Right cardiac atrium (tissue), 5 donors: ENCODE measurements at places on chromosomes 7 and 10. TPM values are rescaled to one million over a fixed set of nuclear protein-coding genes. Genes with fewer than 3 reads are reported as not detected.

GRCh38 chr7:96097835-96098234, 224.1 kb downstream of the SLC25A13 start:
- no peak for DNase-seq

- DNase-seq: peak; percentile 65
These were observed 68.4 kb downstream of the CDHR3 start for GRCh38 chr7:106031300-106032035.

GRCh38 chr10:52486840-52487611, 172.9 kb downstream of the DKK1 start:
- no peak for DNase-seq

GRCh38 chr10:80596391-80597257, 58.9 kb downstream of the SH2D4B start:
- DNase-seq: no peak

DNA sequence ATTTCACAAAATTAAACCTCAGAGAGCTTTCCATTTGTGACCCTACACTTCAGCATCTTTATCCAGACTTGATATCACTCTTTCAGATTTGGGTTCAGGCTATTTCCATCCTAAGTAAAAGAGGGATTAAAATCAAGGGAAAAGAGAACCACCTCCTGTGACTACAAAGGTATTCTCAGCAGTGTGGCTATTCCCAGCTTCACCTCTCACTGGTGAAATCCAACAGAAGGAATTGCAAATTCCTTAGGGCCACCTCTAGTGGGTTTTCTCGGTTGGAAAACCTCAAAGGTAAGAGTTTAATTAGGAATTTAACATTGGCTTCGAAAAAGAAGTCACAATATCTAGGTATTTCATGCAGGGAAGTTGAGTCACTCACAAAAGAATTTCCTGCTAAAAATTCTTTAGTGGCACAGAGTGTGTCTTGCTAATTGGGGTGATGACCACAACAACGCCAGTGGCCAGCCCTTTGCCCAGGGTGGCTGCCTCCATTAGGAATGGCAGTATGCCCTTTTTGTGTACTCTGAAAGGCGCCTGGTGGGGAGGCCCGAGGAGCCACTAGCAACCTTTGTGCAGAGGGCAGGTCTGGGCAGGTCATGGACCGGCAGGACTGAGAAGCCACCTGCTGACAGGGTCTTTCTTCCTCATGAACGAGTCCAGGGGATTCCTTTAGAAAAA, 52.2 kb downstream of the SEM1 start:
- DNase-seq: no peak

DNA sequence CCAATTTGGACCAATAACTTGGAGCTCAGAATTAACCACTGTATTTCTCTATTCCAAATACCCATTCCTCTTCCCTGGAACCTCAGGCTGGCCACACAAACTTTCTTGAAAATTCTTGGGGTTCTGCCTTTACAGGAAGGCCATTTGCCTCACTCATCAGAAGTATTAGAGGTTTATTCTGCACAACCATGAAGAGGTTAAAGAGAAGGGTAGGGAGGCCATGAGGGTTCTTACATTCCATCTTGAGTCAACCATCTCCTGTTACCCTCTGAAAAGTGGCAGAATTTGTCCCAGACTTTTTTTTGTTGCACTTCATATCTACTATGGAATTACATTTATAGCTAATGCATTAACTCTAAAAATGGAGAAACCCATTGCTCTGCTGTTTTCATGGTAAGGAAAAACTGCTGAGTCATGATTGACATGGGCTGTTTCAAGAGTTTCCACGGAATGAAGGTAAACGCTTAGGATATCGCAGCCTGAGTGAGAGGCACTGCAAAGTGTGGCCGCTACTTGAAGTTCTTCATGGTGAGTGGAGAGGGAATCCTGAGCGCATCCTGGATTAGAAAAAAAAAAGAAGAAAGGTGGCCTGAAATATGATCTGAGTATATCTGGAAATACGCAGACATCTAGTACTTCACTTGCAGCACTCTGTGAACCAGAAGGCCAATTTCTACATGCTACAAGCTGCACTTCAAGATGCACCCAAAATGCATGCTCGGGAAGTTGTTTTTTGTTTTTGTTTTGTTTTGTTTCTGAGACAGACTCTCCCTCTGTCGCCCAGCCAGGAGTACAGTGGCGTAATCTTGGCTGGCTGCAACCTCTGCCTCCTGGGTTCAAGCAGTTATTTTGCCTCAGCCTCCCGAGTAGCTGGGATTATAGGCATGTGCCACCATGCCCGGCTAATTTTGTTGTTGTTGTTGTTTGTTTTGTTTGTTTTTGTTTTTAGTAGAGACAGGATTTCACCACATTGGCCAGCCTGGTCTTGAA, 83.7 kb downstream of the KIAA1217 start:
- no peak for DNase-seq

- DNase-seq: no peak
These were observed 26.2 kb upstream of the LMBR1 start for GRCh38 chr7:156919132-156919713.

DNA sequence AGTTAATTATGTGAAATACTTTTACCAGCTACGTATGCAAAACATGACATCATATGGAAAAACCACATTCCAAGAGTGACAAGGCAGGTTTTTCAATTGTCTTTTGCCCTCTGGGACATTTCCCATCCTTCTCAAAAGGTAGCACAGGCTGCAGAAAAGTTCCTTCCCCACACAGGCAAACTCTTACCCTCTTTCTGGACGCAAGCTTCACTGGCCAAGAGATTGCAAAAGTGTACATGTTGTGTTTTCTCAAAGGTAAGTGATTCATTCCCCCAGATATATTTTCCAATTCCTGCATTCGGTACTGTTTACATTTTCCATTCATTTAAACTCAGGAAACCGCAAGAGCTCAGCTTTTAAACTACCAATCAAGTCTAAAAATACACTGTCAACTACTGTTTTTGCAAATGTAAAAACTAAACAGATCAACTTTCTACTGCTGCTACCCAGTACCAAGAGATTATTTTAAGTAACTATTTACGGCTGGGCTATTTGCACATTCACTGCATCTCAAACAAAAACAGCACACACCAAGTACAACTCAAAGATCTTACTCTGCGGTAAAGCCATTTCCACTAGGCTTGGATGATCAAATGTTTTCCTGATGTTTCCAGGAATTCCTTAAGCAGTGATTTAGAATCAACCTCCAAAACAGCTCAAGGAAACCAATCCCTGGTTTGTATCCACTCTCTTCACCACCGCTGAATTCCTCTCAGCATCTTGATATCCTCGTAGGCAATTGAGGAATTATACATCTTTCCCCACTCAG, 233.6 kb upstream of the CCDC6 start:
- DNase-seq: no peak

- no peak for DNase-seq
These were observed 167.0 kb downstream of the GATA3 start for GRCh38 chr10:8221451-8221850.

DNA sequence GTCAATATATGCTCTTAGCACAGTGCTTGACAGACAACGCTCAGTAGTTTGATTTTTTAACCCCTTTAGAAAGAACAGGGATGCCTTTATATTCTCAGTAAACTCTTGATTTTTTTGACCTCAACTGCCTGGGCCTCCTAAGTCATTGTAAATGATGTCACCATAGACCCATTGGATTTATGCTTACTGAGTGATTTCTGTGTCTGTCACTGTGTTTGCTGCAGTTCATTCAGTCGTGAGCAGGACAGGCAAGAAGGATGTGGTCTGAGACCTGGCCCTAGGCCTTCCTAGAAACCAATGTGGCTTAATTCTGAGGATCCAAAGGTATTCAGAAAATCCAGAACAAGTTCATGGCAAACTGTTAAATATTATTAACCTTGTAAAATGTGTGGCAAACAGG, 868.1 kb downstream of the XPNPEP1 start:
- DNase-seq: no peak

DNA sequence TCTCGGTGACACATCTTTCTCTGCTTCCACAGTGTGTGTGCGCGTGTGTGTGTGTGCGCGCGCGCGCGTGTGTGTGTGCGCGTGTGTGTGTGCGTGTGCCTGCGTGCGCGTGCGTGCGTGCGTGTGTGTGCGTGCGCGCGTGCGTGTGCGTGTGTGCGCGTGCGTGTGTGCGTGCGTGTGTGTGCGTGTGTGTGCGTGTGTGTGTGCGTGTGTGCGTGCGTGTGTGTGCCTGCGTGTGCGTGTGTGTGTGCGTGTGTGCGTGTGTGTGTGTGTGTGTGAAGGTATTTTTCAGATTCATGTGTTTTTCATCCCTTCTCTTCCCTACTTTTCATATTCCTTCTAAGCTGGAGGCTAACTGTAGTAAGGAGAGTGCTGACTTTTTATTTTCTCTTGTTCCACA, 148.4 kb downstream of the CREB5 start:
- DNase-seq: no peak

GRCh38 chr10:59865101-59865500, 41.3 kb downstream of the CCDC6 start:
- no peak for DNase-seq

- no peak for DNase-seq
These were observed 205.8 kb downstream of the HECW1 start for GRCh38 chr7:43318188-43318770.

- DNase-seq: no peak
These were observed 45.1 kb upstream of the CABCOCO1 start for GRCh38 chr10:61617586-61617985.

GRCh38 chr7:67343572-67343971, 346.9 kb downstream of the TYW1 start:
- no peak for DNase-seq

The MRC1 gene
- 4.4 TPM for polyA plus RNA-seq

The LIPK gene
- polyA plus RNA-seq: not detected

The RET gene
- polyA plus RNA-seq: 0.59 TPM

The FAM107B gene
- polyA plus RNA-seq: 4.3 TPM

The PSD gene
- polyA plus RNA-seq: 5.7 TPM

The SKIDA1 gene
- polyA plus RNA-seq: 0.88 TPM

The GNG11 gene
- 43.8 TPM for polyA plus RNA-seq
